ENCODE measurements at places on chromosomes 1 and 21. TPM values are rescaled to one million over a fixed set of nuclear protein-coding genes. Genes with fewer than 3 reads are reported as not detected.

Gene ZNF692
- 62.7 TPM for total RNA-seq

Gene CFHR4
- not detected for total RNA-seq

Gene LAX1
- 1.9 TPM for total RNA-seq

Gene CD1B
- total RNA-seq: not detected

Gene FBLIM1
- total RNA-seq: 534 TPM

Gene OR10J5
- total RNA-seq: not detected

Gene DDAH1
- total RNA-seq: 128 TPM

Gene SPRR3
- 42.5 TPM for total RNA-seq

Gene ANGPTL3
- 0.06 TPM for total RNA-seq

Gene ERO1B
- 62.1 TPM for total RNA-seq

DNA sequence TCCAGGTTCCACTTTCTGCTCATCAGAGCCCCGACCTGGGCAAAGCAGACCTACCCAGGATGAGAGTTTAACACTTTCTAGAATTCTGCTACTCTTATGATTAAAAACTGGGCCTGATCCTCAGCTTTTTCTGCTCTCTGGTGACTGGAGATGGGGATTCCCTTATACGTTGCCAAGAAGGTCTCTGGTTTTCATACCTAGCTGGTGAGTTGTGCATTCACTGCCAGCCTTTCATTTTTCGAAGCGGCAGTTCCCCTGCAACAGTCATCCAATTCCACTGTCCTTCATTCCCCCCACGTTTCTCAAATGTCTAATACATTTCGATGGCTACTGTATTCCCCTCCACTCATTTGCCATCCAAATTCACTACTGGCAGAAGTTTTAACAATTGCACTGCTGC lies 135.3 kb downstream of the ADSS2 start:
- DNase-seq: no peak

DNA sequence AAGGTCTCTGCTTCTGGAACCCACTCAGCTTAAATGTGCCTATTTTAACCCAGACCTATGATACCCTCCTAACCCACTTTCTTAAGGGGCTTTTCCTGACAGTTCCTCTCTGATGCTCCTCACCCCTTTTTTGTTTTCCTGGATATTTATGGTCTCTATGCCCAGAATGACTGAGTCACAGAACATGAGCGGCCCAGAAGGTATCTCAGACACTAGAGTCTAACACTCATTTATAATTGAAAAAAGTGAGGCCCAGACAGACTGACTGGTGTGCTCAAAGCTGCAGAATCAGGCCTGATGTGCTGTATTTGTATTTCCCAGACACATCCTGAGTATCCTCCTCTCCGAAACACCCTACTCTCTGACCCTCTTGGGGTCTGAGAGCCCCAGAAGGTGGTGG lies 44.0 kb downstream of the LRRC71 start:
- no peak for DNase-seq

- no peak for DNase-seq
These were observed 13.0 kb upstream of the CCDC190 start for GRCh38 chr1:162873671-162874666.

DNA sequence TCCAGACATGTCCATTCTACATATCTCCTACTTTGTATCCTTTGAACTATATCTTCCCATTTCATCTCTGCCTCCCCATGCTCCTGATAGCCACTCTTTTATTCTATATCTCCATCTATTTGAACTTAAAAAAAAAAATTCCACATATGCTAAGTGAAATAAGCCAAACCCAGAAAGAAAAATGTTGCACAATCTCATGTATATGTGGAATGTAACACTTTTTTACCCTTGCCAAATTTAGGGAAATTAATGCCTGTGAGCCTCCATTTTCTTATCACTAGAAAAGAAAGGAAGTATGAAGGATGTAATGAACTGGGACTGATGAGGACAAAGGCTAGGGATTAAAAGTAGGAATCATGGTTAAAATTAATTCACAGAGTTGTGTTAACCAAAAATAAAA lies 53.5 kb downstream of the RGS13 start:
- no peak for DNase-seq

DNA sequence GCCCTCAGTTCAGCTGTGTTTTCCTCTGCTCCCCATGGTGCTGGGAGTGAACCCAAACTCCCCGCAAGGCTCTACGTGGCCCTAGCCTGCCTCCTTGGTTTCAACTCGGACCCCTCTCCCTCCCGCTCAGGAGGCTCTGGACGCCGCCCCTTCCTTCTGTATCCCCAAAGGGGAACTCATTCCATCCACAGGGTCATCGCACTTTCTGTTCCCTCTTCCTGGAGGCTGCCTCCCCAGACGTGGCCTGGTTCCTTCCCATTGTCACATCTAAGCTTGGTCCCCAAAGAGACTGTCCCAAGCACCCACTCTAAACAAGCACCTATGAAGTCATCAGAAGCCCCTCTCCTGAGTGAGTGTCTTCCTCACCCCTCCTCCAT lies 10.9 kb downstream of the KCNAB2 start:
- no peak for DNase-seq

DNA sequence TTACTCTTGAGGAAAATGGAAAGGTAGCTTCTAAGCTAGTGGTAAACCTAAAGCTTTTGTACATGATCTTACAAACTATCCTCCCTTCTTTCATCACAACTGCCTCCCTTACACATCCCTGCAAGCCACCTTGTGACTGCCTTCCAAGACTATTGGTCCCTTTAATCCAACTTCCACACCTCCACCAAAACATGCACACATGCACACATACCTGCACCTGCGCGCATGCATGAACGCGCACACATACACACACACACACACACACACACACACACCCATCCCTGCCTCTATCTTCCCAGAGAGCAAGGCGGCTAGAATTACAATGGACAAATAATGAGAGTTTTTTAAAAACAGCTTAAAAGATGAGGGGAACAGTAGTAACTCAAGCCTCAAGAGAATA lies 58.3 kb downstream of the LUZP1 start:
- no peak for DNase-seq

- no peak for DNase-seq
These were observed 36.0 kb downstream of the FABP3 start for GRCh38 chr1:31336687-31337467.

DNA sequence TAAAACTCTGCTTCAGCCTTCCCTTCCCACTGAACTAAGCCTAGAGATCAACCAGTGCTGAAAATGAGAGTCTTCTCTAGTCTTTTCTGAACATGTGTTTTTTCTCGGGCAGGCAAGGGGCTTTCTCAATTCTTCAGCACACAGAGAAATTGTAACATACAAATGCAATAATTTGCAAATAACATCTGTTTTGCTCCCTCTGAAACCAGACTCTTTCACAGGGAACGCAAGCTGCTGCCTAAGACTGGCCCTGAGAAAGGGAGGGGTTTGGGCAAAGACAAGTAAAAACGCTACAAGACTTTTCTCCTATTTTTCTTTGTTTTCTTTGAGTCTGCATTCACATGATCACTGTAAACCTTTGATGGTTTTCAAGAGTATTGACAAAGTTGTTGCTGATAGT lies 39.6 kb upstream of the VN1R5 start:
- DNase-seq: no peak

DNA sequence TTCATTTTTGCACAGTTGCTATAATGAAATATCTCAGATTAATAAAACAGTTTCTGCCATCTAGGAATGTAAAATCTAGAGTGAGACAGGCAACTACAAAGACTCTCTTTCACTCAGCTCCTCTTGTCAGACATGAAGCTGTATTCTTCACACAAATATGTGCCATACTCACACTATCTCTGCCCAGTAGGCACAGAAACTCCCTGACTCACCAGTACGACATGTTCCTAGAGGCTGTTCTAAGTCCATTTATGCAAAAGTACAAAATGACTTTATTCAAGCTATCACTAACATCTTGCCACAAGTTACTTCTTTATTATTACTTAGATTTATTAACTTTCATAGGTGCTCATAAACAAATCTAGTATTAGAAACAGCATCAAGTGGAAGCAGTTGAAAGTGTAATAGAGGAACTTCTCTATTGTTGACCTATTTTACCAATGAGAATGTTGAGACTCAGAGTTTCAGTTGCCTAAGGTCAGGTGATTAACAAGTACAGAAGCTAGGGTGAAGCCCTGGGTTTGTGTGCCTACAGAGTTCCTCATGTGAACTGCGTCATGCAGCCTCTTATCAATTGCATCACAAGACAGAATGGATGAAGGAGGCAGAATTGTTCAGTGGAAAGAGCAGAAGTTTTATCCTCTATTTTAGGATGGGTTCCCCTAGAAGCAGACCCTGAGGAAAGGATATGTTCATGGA lies 98.9 kb downstream of the RGS2 start:
- no peak for DNase-seq

- no peak for DNase-seq
These were observed 9.6 kb downstream of the VPS26C start for GRCh38 chr21:37257511-37257966.

- DNase-seq: no peak
These were observed 5.8 kb upstream of the LRRC8D start for GRCh38 chr1:89815040-89815439.

DNA sequence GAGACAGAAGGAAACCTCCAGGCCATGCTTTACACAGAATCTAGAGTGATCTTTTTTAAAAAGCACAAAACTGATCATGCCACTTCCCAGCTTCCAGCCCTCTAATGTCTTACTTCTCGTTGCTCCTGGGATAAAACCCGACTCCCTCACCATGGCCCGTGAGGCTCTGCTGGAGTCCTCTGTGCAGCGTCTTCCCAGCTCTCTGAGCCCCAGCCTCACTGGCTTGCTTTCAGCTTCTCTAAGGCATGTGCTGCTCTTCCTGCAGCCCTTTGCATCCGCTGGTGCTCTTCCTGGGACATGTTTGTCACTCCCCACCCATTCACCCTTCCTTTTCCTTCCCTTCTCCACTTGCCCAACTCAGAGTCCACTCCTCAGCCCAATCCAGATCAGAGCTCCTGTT lies 184.1 kb downstream of the AK5 start:
- DNase-seq: no peak

GRCh38 chr21:38315122-38315521 lies 58.3 kb downstream of the KCNJ15 start:
- no peak for DNase-seq

GRCh38 chr1:245051349-245052221 lies 103.2 kb upstream of the KIF26B start:
- DNase-seq: peak; percentile 37

DNA sequence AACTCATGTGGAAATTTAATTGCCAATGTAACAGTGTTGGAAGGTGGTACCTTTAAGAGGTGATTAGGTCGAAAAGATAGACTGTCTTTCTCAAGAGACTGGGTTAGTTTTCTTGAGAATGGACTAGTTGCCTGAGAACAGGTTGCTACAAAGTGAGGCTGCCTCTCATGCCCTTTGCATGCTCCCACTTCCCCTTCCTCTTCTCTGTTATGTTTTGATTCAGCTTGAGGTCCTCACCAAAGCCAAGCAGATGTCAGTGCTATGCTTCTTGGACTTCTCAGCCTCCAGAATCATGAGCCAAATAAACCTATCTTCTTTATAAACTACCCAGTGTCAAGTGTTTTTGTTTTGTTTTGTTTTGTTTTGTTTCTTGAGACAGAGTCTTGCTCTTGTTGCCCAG lies 187.0 kb upstream of the RUNX1 start:
- DNase-seq: no peak

- DNase-seq: peak; percentile 47
These were observed at the start of gene VANGL1 for GRCh38 chr1:115641762-115642167. TSS of gene VANGL1 (plus strand) at chr1:115641970. CDS start at chr1:115651414, 9,444 bp downstream.

- no peak for DNase-seq
These were observed 9.9 kb upstream of the COA7 start for GRCh38 chr1:52707927-52708655.

DNA sequence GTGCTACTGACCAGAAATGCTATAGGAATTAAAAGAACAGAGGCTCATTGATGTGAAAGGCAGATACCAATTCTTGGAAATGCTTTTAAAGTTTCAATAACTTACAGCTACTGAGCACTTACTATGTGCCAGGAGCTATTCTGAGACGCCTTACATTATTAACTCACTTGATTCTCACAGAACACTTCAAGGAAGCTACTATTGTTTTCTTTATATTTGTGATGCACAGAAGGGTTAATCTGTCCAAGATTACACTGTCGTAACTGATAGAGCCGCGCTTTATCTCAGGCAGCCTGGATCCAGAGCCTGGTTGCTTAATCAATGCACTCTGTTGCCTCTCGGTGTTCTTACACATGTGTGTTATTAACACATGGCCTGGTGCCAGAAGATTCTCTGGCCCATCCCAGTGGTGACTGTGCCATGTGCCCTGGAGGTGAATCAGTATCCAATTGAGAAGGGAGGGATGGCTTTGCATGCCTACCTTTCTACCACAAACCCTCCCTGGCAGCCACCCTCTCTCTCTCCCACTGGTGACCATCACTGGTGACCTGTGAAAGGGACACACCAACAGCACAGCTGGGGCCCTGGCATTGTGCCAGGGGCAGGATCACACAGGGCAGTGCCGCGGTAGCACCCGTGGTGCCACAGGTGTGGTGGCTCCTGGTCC lies 8.8 kb downstream of the FMO1 start:
- peak; percentile 65 for DNase-seq

GRCh38 chr1:159856576-159856975 lies 5.9 kb downstream of the VSIG8 start:
- no peak for DNase-seq

DNA sequence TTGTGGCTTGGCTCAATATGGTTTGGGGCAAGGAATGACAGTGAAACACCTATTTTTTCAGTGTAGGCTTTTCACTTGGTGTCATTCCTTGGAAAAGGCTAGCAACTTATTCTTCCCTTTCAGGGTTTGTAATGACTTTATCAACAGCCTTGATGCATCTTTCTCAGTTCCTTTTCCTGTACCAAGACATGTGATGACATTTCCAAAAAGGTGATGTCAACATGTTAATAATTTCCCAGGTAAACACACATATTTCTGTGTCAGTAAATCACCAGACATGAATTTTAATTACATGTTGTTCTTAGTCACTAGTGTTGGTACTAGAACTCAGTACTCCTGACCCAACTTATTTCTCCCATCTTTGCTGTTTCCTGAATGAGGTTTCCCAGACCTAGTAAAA lies 37.8 kb upstream of the RRP15 start:
- no peak for DNase-seq

- no peak for DNase-seq
These were observed 10.5 kb downstream of the ACOT11 start for GRCh38 chr1:54558434-54559030.

GRCh38 chr1:219882096-219882495 lies 46.3 kb downstream of the SLC30A10 start:
- no peak for DNase-seq

- no peak for DNase-seq
These were observed 7.1 kb downstream of the FNDC7 start for GRCh38 chr1:108719656-108720435.

DNA sequence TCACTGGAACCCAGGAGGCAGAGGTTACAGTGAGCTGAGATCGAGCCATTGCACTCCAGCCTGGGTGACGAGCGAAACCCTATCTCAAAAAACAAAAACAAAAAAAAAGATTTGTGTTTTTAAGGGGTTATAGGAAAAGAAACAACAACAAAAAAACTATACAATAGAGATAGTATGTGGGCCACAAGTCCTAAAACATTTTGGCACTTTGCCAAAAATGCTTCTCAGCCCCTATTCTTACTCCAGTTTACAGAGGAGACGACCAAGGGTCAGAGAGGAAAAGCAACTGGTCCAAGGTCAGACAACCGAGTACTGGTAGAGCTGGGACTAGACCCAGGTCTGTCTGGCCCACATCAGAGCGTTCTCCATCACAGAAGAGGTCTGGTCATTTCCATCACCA lies 3.0 kb downstream of the FBXO44 start:
- DNase-seq: no peak

- no peak for DNase-seq
These were observed 544.4 kb upstream of the CXADR start for GRCh38 chr21:16968436-16968835.

- no peak for DNase-seq
These were observed 64.5 kb upstream of the CSF1 start for GRCh38 chr1:109846162-109846561.

Measured in mucosa of gallbladder (tissue), 1 donor.